ENCODE measurements at places on chromosomes 4 and X. TPM values are rescaled to one million over a fixed set of nuclear protein-coding genes. Genes with fewer than 3 reads are reported as not detected.

FAT1 gene
- total RNA-seq, result 109 TPM

SUPT20HL1 gene
- not detected for total RNA-seq

KLKB1 gene
- not detected for total RNA-seq

STATH gene
- not detected for total RNA-seq

KLF8 gene
- total RNA-seq, result 20.2 TPM

NEUROG2 gene
- total RNA-seq, result not detected

TMEM35A gene
- total RNA-seq, result 1.1 TPM

HSD17B13 gene
- total RNA-seq, result not detected

ART3 gene
- 0.85 TPM for total RNA-seq

PCDH19 gene
- total RNA-seq, result 0.26 TPM

MGAT4D gene
- total RNA-seq, result not detected

RS1 gene
- total RNA-seq, result not detected

DNA sequence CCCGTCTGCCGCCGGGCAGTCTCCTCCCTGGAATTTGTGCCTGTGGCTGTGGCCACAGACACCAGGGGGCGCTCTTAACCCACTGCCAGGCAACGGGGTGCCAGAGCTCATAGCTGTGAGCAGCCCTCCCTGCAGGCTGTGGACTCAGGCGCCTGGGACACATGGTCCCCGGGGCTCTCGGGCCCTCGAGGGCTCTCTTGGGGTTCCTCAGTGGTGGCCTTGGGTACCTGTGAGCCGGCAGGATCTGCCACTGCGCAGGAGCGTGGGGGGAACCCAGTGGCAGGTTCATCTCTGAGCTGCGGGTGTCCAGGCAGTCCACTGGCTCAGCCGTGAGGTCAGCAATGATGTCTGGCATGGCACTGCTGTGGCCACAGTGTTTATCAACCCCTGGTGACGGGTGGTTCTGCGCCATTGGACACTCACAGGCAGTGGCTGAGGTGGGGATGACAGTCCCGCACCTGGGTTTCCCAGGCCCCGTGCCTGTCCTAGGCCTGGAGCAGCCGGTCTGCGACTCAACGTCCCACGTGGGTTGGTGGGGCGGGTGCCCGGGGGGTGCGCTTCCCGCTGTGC, 37.2 kb downstream of the PCGF3 start:
- DNase-seq, result no peak

DNA sequence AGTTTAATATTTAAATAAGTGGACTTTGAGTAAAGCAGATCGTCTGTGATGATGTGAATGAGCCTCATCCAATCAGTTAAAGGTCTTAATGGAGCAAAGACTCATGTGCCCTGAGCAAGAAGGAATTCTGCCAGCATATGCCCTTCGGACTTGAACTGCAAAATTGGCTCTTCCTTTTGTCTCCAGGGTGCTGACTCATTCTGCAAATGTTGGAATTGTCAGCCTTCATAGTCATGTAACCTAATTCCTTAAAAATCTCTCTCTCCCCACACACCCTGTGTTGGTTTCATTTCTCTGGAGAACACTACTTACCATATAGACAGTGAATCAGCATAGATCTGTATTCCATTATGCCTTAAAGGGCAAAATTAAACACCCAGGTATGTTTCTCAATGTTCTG, 609.8 kb upstream of the GALNTL6 start:
- no peak for DNase-seq

- no peak for DNase-seq
Measured at GRCh38 chr4:78779280-78779679, 3.1 kb downstream of the BMP2K start.

DNA sequence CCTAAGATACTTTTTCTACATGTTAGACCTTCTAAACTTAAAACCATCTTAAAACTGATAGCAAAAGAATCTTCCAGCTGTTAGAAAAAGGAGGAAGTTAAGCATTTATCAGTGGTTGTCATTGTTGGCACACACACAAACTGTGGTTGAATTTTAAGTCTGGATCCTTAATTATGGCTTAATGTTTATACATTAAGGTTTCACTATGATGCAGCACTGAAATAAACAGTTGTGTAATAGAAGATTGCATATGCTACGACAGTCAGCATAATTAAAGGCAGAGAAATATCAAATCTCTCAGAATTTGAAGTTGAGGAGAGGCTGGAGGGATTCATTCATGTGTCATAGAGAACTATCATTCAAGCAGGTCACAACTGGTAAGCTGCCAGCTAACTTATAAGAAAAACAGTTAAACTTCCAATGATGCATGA, 32.3 kb downstream of the ADGRA3 start:
- no peak for DNase-seq

DNA sequence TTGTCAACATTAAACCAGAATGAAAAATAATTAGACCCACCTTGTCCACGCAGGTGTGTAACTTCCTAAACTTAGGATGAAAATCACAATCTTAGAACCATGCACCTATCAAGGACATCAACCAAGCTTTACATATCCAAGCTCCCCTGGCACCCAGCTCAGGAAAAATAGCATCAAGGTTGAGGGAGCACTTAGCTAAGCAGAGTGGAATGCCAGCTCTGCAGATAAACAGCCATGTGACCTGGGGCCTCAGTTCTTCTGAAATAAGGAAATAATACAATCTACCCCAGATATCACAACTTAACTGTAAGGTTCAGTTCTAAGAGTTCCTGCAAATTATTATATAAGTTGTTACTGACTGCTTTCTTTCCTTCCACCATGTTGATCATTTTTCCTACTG, 64.7 kb downstream of the DHX15 start:
- DNase-seq, result no peak

DNA sequence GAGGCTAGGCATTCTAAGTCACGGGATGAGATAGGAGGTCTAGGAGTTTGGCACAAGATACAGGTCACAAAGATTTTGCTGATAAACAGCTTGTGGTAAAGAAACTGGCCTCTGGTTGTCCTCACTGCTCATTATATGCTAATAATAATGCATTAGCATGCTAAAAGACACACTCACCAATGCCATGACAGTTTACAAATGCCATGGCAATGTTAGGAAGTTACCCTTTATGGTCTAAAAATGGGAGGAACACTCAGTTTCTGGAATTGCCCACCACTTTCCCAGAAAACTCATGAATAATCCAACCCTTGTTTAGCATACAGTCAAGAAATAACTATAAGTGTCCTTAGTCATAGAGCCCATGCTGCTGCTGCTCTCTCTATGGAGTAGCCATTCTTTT, 286.9 kb downstream of the ZNF674 start:
- DNase-seq, result no peak

DNA sequence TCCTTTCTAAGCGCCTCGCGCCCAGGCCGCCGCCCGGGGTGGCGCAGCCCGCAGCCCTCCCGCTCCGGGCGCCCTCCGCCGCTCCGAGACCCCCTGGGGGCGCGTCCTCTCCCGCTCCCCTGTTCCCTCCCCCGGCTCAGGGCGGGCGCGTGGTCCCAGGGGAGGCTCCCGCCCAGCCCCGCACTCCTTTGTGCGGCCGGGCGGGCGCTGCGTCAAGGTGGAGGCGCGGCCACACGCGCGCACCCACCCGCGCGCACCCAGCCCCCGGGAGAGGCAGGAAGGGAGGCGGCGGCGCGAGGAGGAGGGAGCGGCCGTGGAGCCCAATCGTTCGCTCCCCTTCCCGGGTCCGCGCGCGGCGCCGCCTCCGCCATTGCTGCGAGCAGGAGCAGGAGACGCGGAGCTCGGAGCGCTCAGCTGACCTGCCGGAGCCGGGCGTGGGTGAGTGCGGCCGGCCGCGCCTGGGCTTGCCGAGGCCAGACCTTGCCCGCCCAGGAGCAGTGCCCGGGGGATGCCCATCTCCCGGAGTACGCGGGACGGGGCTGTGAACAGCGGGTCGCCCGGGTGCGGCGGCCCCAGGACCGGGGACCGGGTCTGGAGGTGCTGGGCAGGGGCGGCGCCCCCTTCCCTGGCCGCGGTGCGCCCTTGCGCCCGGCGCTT, at the start of gene NSG1:
NSG1 (plus strand) TSS at position 367 of the 657 bp plus-strand sequence. CDS start 528 bp downstream, outside the sequence.
- no peak for DNase-seq

DNA sequence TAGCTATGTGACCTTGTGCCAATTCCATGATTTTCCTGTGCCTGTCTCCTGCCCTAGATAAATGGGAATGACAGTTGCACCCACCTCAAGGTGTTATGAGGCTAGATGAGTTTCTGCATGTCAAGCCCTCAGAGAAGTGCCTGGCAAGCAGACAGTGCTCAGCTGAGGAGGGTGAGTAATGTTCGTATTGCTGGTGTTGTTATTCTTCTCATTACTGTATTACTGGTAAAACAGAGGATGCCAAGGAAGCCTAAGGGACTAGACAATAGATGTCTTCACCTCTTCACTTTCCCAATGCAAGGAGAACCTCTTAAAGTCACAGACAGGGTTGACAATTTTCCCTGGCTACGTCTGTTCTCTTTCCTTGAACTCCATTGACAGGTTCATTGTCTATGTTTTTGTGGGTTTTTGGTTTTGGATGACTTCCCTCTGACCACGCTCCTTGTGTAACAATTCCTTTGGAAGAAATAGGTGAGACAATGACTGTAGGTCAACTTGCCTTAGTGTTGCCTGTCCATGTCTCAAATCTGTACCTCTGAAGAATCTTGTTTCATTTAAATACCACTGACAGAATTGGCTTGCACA, 19.2 kb downstream of the ETDC start:
- DNase-seq, result no peak

DNA sequence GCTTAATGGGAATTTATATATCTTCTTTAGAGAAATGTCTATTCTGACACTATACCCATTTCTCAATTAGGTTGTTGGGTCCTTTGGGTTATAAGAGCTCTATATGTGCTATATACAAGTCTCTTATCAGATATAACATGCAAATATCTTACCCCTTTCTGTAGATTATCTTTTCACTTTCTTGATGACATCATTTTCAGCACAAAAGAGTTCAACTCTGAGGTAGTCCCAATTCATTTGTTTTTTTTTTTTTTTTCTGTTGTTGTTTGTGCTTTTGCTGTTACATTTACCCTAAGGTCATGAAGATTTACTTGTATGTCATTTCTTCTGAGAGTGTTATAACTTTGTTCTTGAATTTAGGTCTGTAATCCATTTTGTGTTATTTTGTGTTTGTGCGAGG, 326.4 kb downstream of the CENPC start:
- DNase-seq, result no peak

GRCh38 chr4:98501383-98501782, 157.0 kb downstream of the TSPAN5 start:
- no peak for DNase-seq

GRCh38 chr4:145307120-145307519, 126.7 kb upstream of the OTUD4 start:
- no peak for DNase-seq

- DNase-seq, result no peak
Measured at GRCh38 chrX:103533511-103534216, 14.4 kb upstream of the RAB40A start.

DNA sequence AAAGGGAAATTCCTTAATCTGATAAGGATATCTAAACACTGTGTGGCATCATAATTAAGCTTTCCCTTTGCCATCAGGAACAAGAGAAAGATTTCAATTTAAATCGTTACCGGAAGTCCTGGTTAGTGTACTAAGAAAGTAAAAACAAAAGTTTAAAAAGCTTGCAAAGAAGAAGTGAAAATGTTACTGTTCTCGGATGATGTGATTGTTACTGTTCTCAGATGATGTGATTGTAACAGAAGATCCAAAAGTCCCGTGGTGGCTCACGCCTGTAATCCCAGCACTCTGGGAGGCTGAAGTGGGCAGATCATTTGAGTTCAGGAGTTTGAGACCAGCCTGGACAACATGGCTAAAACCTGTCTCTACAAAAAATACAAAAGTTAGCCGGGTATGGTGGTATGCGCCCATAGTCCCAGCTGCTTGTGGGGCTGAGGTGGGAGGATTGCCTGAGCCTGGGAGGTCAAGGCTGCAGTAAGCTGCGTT, 62.5 kb downstream of the RGS12 start:
- DNase-seq, result no peak

GRCh38 chr4:84803116-84803515, 163.4 kb downstream of the WDFY3 start:
- DNase-seq, result no peak

DNA sequence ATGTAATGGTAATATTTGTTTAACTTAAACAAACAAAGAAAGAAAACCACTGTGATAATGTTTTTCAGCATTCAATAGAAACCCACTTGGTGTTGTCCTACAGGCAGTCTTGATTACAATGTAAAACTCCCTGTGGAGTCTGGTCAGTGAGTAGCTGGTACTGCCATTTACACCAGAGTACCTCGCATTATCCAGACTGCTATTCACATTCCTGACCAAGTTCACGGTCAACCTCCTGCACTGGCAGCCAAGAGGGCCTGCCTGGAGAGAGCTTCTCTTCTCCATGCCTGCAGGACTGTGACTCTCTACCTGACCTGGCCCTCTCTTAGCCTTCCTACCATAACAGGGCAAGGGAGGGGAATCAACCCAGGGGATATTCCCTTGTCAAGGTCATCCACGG, 2.9 kb upstream of the LONRF3 start:
- DNase-seq, result no peak

DNA sequence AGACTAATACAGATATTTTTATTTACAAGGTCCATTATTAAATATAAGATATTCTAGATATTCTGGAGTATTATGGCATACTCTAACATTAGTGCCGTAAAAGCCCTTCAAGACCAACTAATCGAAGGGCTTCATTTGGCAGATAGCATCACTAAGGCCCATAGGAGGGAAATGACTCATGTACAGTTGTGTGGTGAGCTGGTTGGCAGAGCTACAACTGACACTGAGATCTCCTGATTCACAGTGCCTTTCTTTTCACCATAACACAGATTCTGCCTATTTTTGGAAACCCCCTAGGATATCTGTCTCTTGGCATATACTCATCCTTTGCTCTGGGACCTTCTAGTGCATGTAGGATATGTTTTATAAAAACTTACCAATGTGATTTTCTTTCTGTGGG, 201.7 kb upstream of the AFF2 start:
- no peak for DNase-seq

DNA sequence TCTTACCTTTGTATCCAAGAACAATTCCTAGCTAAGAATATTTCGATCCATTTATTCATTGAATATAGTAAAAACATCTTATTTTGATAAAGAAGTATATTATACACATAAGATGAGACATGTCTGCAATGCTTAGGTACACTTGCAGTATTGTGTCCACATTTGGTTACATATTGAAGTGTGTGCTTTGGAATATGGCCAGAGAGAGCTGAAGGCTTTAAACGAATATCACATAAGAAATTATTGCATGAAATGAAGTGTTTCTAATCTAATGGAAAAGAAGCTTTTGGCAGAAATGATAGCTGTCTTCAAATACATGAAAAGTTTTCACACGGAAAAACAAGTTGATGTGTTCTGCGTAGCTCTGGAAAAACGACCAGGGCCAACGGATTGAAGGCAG, 516.1 kb upstream of the ZFP42 start:
- DNase-seq, result no peak
